ENCODE measurements at places on chromosomes 13 and 19.

DNA sequence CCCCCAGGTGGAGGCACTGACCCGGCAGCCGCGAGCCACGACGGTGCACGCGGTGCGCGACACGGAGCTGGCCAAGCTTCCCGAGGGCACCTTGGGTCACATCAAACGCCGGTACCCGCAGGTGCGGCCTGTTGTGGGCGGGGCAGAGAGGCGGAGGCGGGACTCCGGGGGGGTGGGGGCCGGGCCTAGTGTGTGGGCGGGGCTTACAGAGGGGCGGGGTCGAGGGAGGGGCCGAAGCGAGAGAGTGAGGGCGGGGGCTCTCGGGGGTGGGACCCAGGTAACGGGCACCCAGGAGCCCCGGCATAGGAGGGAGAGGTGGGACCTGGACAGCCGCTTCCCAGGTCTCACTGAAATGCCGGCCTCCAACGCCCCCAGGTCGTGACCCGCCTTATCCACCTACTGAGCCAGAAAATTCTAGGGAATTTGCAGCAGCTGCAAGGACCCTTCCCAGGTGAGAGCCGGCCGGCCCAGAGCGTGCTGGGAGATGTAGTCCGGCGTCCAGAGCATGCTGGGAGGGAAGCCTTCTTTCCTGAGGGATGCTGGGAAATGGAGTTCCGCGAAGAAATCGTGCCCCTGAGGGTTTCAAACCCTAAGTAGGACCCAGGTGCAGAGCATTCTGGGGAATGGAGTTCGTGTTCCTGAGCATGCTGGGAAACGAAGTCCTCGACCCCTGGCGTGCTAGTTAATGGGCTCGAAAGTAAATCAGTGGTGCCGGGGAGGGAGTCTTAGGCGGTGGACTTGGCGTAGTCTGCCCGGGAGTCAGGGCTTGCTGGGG is 15.7 kb downstream of the PNPLA6 start:
- DNase-seq, result no peak

DNA sequence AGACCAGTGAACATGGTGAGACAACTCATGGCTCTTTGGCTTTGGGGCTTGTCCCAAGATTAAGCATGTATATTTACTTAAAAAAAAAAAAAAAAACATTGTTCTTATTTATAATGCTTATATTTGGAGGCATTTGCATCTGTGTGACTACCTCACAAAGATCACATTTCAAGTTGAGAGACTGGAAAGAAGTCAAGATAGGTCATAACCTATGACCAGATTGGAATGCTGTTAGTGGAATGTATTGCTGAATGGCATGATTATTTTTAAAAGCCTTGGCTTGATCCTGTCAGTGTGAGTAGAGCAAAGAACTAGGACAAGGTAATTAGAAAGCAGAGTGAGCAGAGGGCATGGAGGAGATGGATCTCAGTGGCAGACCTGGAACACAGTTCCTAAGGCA is 214.6 kb downstream of the OXGR1 start:
- DNase-seq, result no peak

DNA sequence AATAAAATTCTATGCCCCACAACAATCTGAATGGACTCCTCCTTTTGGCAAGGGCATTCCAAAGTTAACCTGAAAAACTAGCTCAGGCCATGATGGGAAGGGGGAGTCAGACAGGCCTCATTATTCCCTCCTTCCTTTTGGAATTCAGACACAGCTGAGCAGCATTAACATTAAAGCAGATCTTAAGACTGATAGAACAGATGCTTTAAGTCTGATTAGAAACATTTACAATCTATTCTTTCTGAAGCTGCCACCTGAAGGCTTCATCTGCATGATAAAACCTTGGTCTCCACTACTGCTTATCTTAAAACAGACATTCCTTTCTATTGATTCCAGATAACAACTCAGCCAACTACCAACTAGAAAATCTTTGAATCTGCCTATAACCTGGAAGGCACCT is 98.9 kb downstream of the UGGT2 start:
- no peak for DNase-seq

- DNase-seq, result no peak
Measured at GRCh38 chr13:36796052-36796451, 23.0 kb upstream of the RFXAP start.

- DNase-seq, result no peak
Measured at GRCh38 chr13:95480131-95480545, 72.4 kb upstream of the CLDN10 start.

DNA sequence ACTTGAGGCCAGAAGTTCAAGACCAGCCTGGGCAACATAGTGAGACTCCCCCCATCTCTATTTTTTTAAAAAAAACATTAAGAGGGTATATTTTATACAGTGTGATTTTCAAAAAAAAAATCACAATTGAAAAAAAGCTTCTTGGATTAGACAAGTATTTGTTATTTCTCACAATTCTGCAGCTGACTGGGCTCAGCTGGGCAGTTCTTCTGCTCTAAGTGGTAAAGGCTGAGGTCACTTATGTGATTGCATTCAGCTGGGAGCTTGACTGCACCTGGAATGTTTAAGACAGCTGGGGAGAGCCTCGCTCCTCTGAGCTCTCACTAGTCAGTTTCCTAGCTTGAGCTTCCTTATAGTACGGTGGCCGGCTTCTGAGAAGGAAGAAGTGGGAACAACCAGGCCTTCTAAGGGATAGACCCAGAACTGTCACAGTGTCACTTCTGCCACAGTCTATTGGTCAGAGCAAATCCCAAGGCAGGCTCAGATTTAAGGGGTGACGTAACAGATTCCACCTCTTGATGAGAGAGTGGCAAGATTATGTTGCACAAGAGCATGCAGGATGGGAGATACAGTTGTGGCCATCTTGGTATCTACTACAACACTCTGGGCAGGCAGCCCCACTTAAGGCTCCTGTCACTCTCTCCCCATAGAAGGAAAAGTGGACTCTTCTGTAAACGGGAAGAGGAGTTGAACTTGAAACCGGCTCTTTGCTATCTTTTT is 19.7 kb upstream of the IRGC start:
- no peak for DNase-seq

Data from SHP77 treated with DMSO at 0.1 percent for 48 hours (cell line).